ENCODE measurements at places on chromosomes 11 and 22. TPM values are rescaled to one million over a fixed set of nuclear protein-coding genes. Genes with fewer than 3 reads are reported as not detected.

OR6A2 gene
- 0.27 TPM for total RNA-seq

NTM gene
- total RNA-seq, result 11.5 TPM

DNA sequence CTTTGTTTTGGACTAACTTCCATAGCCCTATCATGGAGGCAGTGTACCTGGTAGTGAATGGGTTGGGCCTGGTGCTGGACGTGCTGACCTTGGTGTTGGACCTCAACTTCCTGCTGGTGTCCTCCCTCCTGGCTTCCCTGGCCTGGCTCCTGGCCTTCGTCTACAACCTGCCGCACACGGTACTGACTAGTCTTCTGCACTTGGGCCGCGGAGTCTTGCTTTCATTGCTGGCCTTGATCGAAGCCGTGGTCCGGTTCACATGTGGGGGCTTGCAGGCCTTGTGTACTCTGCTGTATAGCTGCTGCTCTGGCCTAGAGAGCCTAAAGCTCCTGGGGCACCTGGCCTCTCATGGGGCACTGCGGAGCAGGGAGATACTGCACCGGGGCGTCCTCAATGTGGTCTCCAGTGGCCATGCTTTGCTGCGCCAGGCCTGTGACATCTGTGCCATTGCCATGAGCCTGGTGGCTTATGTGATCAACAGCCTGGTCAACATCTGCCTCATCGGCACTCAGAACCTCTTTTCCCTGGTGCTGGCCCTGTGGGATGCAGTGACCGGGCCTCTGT lies 846 bp downstream of the RNF26 start:
- DNase-seq, result no peak

GRCh38 chr11:3849297-3849874 lies 6.1 kb upstream of the STIM1 start:
- no peak for DNase-seq

DNA sequence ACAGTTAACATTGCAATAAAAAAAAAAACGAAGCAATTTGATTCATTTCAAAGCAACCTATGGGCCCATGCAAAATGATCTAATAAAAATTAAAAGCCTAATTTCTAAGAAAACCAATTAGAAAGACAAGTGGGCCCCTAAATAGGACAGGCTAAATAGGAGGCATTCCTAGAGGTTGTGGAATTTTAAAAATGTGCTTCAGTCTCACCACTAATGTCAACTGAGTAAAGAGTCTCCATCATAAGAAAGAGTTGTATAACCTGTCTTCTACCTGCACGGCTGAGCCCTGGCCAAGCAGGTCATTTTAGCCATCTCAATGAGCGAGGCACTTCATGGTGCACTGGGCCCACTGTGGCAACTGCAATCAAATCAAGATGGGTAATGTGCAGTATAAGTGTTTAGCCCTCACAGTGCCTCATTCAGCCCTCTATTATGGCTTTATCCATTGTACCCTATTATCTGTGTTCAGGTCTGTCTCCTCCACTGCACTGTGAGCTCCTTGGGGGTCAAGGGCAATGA lies 76.4 kb downstream of the PRSS23 start:
- no peak for DNase-seq

RGL4 gene
- not detected for total RNA-seq

GRCh38 chr11:100991541-100991940 lies 138.1 kb downstream of the PGR start:
- DNase-seq, result no peak

Data from WTC11 (cell line).